Adipocyte (in vitro differentiated cells): ENCODE measurements at places on chromosomes 3 and 15.

GRCh38 chr3:170033489-170033888 is 4.3 kb upstream of the GPR160 start:
- DNase-seq: no peak

- DNase-seq: no peak
These were observed 31.1 kb downstream of the MINAR1 start for GRCh38 chr15:79463043-79463780.

GRCh38 chr3:167733961-167734497 is 663 bp downstream of the PDCD10 start:
- peak; percentile 69 for DNase-seq

- peak; percentile 6 for DNase-seq
These were observed 35.9 kb upstream of the MYH15 start for GRCh38 chr3:108546247-108546646.
